ENCODE measurements at places on chromosomes 4 and X.

DNA sequence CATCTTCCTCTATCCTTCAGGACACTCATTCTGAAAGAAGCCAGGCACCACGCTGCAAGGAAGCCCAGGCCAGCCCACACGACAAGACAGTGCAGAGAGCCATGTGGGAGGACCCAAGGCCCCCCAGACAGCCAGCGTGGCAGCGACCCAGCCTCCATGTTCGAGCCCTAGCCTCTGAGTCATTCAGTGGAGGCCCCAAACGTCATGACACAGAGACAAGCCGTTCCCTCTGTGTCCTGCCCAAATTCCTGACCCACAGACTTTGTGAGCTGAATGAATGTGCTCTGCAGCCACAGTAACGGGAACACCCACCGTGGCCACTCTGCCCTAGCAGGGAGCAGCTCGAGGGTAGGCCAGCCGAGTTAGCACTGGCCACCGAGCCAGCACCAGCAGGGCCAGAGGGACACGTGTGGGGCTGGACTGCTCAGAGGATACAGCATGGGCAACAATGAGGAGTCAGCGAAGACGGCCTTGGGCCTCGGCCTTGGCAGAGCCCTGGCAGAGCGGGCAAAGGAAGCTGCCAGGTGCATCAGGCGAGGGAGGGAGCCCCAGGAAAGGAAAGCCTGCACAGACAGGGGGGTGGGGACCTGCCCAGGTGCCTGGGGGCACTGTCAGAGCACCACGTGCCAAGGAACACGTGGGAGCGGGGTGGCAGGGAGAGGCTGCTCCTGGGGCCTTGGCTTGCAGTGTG is 8.6 kb downstream of the BLOC1S4 start:
- no peak for DNase-seq

DNA sequence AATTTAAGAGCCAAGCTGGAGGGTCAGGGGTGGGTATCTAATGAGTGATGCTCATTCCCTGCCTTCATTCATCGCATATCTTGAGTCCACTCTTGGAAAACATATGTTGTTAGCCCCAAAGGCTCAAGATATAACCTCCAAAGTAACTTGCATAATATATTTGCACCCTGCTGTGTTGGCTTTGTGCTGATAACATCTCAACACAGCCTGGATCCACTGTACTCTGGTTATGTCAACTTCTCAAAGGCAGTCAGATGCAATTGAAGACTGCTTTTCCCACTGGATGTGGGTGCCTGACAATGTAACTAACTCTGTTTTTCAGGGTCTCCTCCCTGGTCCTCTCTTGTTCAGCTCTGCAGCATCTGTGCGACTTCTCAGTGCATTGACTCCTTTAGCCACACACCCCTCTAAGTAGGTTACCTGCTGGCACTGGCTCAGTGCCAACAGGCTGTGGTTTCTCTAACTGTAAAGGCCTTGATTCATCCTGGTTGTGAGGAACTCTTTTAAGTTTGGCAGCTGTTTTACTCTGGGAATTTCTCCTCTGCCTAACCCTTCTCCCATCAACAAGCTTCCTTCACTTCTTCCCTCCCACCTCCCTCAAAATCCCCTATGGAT is 28.1 kb downstream of the SLC16A2 start:
- DNase-seq = no peak

- no peak for DNase-seq
Measured at GRCh38 chr4:101005659-101006058, 341.7 kb downstream of the PPP3CA start.

- DNase-seq = no peak
Measured at GRCh38 chr4:84269536-84270044, 229.5 kb downstream of the NKX6-1 start.

- DNase-seq = no peak
Measured at GRCh38 chr4:68372588-68372987, 22.7 kb upstream of the YTHDC1 start.

- DNase-seq = no peak
Measured at GRCh38 chr4:3208826-3209225, 40.1 kb upstream of the MSANTD1 start.

- no peak for DNase-seq
Measured at GRCh38 chr4:3332498-3332897, 39.7 kb downstream of the RGS12 start.

GRCh38 chr4:122576261-122577188 is 44.3 kb downstream of the IL21 start:
- peak; percentile 5 for DNase-seq

- no peak for DNase-seq
Measured at GRCh38 chr4:152334931-152335330, 201.0 kb downstream of the FBXW7 start.

DNA sequence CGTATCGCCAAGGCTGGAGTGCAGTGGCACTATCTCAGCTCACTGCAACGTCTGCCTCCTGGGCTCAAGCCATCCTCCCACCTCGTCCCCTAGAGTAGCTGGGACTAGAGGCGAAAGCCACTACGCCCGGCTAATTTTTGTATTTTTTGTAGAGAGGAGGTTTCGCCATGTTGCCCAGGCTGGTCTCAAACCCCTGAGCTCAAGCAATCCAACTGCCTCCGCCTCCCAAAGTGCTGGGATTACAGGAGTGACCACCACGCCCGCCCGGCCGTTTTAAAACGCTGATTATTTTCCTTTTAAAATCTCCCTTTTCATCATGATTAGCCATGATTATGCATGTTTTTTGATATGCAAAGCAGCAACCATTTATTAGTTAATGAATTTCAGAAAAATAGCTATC is 2.2 kb downstream of the N4BP2 start:
- DNase-seq = no peak

GRCh38 chr4:187726485-187726884 is 269.1 kb upstream of the ZFP42 start:
- no peak for DNase-seq

- no peak for DNase-seq
Measured at GRCh38 chr4:138702190-138702824, 313.3 kb upstream of the NOCT start.

DNA sequence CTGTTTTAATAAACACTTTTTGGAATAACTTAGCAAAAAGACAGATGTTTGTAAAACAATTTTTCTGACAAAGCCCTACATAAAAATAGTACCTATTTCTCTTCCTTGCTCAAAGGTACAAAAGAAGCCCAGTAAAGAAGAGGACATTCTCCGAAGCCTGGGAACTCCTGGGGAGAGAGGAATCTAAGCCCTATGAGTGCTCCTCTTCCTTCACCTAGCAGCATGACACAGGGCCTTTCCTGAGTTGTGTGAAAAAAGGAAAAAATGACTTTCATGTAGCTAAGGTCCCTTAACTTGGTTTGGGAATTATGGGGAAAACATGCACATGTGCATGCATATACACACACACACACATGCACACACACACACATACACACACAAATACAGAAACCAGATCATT is 586.9 kb downstream of the TMA16 start:
- DNase-seq = no peak

GRCh38 chr4:88975958-88976774 is 80.8 kb downstream of the FAM13A start:
- no peak for DNase-seq

- no peak for DNase-seq
Measured at GRCh38 chr4:34148322-34148908, 2095.9 kb downstream of the ARAP2 start.

DNA sequence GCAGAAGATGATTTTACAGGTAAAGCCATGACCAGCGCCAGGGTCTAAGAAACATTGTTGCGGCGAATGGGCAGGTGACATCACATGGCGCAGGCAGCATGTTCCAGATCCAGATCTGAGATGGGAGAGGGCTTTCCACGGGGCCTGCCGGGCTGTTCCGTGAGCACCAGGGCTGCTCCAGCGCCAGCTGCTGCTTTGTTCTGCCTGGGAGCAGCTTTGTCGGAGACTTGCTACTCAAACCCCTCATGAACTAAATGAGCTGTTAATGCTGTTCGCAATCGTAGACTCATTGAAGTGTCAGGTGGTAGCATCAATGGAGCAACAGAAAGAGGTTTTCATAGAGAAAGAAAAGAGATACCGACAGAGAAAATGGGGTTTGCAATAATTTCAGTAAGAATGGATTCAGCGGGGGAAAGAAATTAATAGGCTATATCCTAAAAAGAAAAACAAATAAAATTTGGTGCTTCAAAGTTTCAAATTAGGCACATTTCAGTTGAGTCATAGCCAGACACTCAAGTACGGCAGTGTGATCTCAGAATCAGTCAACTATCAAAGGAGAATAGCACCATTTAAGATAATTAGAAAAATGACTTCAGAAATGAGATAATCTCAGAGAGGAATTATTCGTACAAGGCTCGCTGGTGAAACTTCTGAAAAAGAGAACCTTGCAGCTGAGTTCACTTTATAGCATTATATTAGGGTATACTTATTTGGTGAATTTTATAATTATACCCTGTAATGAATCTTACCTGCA is 23.9 kb downstream of the SORBS2 start:
- DNase-seq = no peak

- no peak for DNase-seq
Measured at GRCh38 chrX:31201503-31201902, 129.7 kb upstream of the FTHL17 start.

DNA sequence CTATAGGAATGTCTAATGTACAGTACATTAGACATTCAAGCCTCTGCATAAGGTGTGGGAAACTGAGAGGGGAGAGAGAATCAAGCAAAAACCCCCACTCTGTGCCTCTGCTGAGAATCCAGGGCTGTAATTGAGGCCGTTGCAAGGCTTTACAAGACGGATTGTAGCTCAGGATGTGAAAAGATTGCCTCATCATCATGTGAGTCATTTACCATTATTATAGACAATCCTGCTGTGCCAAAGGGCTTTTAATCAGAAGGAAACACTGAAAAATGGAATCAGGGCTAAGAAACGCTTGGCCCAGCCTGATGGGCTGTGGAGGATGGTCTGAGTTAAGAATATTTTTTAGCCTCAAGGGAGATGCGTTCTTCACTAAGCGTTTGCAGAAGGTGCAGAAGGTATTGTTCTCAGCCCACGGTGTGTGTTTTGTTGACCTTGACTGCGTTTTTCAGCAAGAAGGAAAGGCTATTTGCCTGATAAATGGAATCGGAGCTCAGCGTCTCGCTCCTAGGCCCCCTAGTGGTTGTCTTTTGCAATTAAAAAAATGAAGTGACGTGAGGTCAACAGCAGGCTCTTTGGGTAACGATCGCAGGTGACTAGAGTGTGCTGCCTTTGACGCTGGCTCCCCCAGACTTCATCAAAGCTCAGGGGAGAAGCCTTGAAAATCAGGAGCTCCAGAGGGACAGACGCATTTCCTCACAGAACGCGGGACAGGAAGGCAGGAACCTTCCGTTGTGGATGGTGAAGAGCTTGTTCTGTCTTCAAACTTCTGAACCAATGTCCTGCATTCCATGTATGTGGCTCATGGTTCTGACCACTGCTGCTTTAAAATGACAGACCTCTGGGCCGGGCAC is 18.1 kb upstream of the CHRNA9 start:
- no peak for DNase-seq

DNA sequence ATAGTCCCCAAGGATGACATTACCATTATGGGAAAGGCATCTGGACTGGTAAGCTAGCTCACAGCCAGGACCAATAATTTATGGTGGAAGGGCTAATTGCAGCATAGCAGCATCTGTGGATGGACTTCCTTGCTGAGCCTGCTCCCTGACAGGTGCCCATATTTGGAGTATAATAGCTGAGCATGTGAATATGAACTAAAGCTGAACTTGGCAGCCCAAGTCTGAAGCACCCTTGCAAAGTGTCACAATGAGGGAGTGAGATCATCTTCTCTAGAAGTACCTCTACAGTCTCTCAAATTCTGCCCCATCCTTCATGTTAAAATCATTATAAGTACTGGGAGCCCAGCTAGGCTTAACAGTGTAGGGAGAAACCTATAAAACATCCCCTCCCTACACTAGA is 128.2 kb upstream of the INPP4B start:
- DNase-seq = no peak

DNA sequence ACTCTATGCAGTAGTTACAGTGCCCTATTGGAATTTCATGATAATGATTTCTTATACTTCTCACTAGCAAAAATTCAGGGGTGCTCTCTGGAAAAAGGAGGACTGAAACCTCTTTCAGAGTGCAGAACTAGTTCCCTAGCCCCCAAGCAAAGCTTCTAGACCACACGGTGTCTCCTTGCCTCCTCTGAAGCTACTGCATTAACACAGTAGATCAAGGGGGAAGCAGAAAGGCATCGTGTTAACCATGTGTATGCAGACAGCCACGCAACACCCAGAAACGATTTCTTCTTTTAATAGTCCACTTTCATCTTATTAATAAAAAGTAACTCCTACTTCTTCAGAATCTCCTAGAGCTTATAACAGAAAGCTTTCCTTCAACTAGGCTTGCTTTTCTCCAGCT is 44.7 kb downstream of the MAML3 start:
- DNase-seq = no peak

- DNase-seq = no peak
Measured at GRCh38 chr4:117096886-117097285, 11.5 kb upstream of the TRAM1L1 start.
